Activated T-helper 1 cell treated with anti-CD3 and anti-CD28 coated beads, Interleukin-2, amount 50 U/mL, for 16 hours (primary cell): ENCODE measurements at places on chromosomes 16 and 17.

DNA sequence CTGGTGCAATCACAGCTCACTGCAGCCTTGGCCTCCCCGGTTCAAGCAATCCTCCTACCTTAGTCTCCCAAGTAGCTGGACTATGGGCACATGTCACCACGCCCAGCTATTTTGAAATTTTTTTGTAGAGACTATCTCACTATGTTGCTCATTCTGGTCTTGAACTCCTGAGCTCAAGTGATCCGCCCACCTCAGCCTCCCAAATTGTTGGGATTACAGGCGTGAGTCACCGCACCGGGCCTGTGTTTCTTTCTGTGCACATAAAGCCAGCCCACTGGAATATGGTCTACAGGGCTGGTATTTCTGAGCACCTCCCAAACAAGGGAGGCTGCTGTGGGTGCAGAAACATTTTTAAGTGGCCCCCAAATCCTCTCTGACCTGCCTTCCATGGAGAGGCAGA, 8.4 kb downstream of the TMEM95 start:
- DNase-seq, result no peak

DNA sequence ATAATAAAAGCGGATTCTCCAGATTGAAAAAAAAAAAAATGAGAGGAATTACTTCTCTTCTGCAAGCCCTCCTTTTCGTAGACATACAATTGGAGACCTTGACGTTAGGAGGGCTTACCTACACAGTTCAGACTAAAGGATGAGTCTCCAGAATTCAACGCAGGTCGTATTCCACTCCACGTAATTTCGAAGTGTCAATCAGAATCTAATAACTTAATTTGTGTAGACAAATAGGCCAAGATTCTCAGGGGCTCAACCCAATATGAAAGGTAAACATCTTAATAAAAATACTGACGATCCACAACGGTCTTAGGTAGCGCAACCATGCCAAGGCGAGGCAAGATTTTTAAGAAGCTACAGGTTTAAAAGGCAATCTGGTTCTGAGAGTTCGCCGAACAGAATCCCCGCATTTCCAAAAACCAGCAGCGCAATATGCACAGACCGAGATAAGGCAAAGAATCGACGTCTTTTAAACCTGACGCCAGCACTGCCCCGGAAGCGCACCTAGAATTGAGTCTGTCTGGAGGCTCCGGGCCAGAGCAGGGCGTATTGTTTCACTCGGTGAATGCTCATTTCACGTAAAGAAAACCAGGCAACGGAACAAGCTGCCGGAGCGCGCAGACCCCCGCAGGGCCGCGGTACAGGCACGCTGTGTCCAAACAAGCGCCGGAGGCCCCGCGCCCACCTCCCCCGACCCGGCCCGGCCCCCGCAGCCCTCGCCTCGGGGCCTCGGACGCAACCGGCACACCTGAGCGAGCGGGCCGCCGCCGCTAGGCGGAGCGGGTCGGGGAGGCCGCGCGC, 623 bp downstream of the MBTPS1 start:
- no peak for DNase-seq

DNA sequence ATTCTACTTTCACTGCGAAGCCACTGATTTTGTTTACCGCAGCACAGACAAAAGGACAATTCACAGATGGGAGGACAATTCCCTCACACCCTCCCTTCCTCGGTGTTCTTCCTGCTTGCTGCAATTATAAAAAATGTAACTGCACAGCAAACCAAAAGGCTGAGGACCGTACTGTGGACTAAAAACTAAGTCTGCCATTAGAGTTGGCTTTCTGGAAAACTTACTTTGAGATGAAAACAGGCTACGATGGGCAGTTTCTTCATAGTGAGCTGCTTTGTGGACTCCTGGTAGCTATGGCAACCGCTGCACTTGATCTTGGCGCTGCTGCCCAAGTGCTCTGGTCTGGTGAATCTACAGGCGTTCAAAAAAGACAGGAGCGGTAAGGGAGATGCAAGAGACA, 35.2 kb downstream of the USP22 start:
- no peak for DNase-seq

DNA sequence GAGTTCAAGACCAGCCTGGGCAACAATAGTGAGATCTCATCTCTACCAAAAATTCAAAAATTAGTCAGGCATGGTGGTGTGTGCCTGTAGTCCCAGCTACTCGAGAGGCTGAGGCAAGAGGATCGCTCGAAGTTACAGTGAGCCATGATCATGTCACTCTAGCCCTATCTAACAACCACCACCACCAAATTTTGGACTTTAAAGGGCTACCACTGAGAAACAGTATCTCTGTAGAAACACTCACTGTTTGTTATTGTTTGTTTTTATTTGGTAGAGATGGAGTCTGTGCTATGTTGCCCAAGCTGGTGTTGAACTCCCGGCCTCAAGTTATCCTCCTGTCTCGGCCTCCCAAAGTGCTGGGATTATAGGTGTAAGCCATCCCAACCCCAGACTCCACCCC, 1.3 kb upstream of the UBALD2 start:
- no peak for DNase-seq

- DNase-seq, result no peak
These were observed 985.0 kb upstream of the GOT2 start for GRCh38 chr16:59719121-59719520.

DNA sequence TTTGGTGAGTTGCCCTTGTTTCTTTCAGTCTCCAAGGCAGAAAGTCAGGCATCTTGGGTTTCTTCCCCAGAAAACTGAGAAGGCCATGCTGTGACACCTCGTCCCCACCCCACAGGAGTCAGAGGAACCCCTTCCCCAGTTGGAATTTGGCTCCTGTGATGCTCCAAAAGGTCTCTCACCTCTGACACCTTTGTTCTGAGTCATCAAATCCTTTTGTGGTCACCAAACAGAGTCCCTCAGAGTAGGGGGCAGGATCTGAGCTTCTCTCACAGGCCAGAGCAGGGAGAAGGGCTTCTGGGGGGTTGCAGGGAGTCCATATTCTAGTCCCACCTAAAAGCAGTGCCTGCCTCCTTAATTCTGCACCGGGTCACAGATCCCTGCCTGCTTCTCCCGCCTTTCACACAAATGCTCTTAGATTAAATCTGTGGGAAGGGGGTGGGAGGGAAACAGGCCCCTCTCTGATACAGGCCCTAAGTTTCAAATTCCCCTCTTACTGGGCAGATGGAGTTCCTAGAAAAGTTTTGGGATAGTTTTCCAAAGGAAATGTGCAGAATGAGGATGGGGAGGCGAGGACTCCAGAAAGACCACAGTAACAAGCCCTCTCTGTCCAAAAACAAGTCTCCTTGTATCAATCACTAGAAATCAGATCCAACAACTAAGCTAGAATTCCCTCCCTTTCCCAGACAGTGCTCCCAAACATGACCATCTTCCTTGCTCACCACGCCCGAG, 1.3 kb downstream of the PHOSPHO1 start:
- no peak for DNase-seq

DNA sequence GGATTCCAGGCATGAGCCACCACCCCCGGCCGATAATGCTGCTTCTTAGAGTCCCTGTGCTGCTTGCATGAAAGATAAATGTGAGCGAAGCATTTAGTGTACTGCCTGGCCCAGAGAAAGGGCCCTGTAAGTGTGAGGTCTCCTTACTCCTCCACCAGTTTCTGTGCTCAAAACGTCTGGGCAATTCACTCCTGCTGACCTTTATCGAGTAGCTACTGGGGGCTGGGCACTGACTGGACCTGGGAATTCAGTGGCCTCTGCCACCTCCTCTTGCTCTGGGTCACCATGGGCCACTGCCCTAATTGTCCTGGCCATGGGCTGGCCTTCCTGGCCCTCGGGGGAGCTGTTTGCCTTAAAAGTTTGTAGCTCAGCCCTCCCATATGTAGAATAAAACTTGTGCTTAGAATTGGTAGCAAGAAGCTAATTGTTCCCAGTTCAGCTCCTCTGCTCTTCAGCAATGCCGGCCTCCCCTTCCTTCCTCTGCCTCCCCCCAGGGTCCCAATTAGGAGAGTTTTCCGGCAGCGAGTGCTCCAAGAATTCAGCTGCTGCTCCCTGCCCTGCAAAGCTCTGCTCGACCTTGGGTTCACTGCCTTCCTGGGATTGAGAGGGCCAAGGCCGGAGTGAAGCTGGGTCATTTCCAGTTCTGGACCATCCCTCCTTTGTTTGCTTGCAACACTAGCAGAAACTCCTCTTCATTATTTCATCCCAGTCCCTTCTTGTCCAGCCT, 98.9 kb upstream of the CDC42EP4 start:
- no peak for DNase-seq

DNA sequence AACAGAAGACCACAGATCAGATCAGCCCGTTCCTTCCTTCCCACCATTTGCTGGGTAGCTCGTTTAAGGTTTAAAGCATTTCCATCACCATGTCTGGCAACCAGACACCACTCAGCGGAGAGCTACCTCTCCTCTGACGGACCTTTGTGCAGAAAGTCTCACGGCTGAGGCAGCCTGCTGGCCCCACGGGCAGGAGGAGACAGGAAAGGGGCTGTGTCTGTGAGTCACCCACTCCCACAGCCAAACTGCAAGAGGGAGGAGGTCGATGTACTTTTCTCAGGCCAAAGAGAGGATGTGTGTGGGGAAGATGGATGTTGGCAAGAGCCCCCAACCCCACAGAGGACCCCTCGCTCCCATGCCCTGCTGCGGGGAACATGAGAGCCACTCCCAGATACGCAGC, 92.1 kb downstream of the ZNF423 start:
- no peak for DNase-seq

DNA sequence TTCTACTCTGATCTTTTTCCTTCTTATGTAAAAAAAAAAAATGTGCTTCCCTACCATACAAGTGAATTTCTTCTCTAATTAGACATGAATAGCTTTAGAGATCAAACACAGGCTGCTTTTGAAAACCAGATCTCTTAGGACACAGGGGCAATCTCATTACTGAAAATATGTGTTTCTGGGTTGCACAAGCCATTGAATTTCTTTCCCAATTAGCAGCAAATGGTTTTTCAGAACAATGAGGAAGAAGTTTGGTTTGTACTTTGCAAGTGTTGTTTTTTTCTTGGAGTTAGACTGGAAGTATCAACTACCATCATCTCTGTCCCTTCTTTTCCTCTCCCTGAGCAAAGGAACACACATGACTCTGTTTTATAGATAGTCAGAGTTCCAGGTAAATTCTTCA, 5.6 kb upstream of the ANKS4B start:
- DNase-seq, result no peak

DNA sequence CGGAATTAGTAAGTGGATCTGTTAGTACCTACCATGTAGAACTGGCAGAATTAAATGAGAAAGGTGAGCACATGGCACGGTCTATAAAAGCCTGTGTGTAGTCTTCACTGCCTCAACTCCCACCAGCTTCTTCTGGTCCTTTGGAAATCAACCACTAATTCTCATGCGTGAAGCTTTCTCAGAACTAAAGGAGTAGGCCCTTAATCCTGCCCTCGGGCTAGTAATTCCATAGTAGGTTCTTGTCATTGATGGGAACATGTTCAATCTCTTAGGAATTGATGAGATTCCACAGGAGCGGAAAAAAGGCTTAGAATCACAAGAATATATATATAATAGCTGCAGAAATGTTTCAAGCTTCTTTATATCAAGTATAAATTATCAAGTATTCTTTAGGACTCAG, 21.7 kb downstream of the CDR2 start:
- DNase-seq, result no peak

DNA sequence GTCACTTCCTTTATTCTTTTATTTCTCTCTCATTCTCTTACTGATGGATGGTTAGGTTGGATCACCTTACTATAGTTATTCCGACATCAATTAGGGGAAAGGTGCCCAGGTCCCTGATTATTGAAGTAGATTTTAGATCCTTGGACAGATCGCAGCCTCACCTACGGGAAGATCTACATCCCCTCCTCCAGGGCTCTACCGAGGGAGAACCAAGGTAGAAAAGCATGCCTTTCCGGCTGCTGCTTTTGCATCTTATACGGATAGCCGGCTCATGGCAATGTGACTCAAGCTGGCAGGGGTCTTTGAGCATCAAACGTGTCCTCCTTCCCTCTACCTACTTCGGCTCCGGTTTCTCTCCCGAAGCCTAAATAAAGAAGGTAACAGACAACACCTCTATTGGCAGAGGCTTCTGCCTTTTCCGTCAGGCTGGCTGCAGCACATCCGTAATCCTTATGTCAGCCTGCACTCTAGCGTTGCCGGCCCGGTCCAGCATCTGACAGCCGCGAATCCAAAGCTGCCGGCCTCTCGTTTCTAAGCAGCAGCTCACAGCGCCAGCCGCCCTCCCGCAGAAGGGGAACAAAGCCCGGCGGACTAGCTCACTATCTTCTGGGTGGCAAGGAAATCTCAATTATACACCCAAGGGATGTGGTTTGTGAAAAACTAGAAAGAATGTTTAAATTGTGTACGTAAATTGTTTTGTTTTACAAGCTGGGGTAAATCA, 46.9 kb downstream of the IRX6 start:
- DNase-seq, result no peak

DNA sequence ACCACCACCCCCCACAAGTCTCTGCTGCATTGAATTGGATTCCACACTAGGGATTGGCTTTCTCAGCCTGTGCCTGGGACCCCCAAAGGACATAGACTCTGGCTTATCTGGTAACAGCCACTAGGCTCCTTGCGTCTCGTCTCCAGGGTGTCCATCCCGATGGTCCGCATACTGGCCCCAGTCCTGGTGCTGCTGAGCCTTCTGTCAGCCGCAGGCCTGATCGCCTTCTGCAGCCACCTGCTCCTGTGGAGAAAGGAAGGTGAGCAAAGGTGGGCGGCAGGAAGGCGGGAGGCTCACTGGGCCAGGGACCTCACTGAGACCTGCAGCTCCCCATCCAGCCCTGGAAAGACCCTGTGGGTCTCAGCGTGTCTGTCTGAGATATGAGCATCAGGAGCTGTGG, 8.1 kb downstream of the CD300LG start:
- DNase-seq, result no peak

- DNase-seq, result no peak
These were observed 9.2 kb downstream of the NXN start for GRCh38 chr17:970364-970763.

- DNase-seq, result no peak
These were observed 2.8 kb upstream of the PRKAR1A start for GRCh38 chr17:68509141-68510057.
